ENCODE measurements at places on chromosomes 7 and 10. TPM values are rescaled to one million over a fixed set of nuclear protein-coding genes. Genes with fewer than 3 reads are reported as not detected.

GRCh38 chr10:72258617-72259016 is 15.1 kb upstream of the DDIT4 start:
- DNase-seq: no peak

- DNase-seq: no peak
Measured at GRCh38 chr7:82678716-82679115, 235.1 kb upstream of the CACNA2D1 start.

- DNase-seq: no peak
Measured at GRCh38 chr7:42340436-42340835, 103.4 kb upstream of the GLI3 start.

DNA sequence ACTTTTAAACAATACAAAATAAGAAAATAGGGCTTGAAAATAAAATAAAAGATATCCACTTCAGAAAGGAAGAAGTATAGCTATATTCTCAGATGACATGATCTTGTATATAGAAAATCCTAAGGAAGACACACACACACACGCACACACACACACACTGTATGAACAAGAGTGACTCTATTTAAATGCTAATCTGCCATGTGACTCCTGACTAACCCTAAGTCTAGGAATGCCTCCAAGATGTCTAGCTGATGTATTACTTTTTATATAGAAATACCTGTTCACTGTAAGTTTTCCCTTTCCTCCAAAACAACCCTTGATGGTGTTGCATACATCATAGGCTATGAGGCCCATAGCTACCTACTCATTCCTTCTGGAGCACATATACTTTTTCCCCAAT is 173.1 kb upstream of the LRRTM3 start:
- DNase-seq: no peak

- DNase-seq: no peak
Measured at GRCh38 chr7:3548815-3549214, 247.8 kb downstream of the SDK1 start.

GRCh38 chr7:42226354-42226941 is 10.6 kb downstream of the GLI3 start:
- no peak for DNase-seq

- no peak for DNase-seq
Measured at GRCh38 chr7:116571037-116571436, 46.2 kb downstream of the CAV1 start.

The ANKMY2 gene
- 20.5 TPM for total RNA-seq

The IRF5 gene
- 3.9 TPM for total RNA-seq

The FAM25A gene
- total RNA-seq: not detected

- no peak for DNase-seq
Measured at GRCh38 chr10:68146133-68146532, 36.8 kb downstream of the MYPN start.

GRCh38 chr10:87506956-87507355 is 2.3 kb downstream of the MINPP1 start:
- no peak for DNase-seq

All from endothelial cell (in vitro differentiated cells).